ENCODE measurements at places on chromosomes 13 and 19.

DNA sequence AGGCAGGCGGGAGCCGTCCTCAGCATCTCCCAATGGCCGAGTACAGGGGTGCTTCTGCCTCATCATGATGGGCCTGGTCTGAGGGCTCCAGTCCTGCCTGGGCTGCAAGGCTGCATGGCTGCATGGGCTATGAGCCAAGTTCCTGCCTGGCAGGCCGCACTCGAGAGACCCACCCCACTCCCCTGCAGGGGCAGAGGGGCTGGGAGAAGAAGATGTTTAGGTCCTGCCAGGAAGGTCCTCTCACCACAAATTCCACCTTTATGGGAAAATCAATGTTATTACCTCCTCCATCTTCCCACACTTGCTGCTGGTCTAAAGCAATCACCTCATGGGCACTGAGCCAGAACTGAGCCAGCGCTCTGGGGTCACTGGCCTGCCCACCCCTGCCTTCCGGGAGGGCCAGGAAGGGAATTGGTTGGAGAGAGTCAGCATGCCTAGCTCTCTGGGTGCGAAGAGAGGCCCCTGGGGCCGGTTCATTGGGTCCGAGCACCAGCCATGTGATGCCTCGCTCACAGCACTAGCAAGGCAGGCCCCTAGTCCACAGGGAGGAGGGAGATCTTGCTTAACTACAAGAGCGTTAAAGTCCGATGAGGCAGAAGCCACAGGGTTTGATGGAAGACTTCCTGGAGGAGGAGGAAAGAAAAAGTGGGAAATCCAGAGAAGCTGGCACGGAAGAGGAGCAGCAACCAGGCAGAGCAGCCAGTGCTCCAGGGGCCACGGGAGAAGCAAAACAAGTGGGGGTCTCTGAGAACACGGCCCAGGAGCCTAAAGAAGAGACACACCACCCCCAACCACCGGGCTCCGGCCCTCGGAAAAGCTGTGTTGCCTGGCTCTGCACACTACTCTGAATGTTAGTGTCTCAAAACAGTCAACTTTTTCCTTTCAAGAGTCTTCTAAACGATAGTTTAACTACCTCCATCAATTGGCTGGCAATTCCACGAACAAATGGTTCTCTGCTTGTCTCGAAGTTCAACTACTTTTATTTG is 63.1 kb downstream of the CEBPG start:
- no peak for DNase-seq

DNA sequence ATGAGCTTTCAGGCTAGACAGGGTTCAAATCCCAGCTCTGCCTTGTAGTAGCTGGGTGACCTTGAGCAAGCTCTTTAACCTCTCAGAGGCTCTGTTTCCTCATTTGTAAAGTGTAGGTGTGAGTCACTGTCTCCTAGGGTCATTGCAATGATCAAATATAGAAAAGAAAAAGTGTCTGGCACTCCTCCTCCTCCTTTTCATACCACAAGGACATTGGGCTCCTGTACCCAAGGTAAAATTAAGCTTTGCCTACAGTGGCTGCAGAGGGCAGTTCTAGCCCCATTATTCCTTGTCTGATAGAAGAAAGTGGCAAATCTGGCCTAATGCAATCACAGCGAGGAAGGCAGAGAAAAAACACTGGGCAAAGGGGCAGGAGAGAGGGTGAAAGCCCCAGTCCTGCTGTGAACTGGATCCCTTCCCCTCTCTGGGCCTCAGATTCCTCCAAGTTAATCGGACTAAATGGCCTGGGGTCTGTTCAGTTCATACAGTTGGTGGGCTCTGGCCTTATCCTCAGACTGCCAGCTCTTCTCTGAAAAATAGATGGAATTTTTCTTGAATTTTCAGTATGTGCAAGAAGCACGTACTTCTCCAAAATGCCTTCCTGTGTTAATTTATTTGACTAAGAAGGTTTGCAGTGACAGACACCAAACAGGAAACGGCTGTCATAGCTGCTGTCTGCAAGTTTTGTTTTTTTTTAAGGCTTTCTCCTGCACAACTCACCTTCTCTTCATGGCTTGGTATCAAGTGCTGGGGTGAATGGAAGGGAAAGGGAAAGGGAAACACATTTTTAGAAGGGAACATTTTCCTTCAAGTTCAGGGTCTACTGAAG is 35.3 kb downstream of the RGCC start:
- no peak for DNase-seq

DNA sequence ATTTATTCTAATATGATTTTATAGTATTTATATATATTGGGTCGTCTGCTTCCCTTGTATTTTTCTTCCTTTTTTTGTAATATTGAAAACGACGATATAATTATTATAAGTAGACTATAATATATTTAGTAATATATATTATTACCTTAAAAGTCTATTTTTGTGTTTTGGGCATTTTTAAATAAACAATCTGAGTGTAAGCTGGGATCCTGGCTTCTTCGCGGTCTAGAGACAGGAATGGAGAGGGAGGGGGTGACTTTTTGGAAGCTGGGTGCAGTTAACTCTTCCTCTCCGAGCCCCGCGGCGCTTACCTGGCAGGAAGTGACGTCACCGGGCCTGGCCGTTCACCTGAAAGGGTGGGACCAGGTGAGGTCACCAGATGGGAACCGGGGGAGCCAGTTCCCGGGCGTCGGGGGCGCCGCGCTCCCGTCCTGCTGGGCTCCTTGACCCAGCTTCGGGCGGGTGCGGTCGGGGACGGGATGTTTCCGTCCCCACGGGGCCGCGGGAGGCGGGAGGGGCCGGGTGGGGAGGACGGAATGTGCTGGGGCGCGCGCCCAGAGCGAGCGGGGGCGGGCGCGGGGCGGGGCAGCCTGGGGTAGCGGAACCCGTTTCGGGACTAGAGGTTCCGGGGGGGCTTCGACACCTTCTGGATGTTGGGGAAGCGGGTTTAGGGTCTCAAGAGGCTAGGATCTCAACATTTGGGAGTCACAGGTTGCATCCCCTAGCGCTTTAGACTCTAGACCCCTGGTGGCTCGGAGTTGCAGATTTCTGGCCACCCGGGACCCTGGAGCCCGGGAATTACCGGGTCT is 2.8 kb downstream of the ZFP36 start:
- DNase-seq, result peak; percentile 94

DNA sequence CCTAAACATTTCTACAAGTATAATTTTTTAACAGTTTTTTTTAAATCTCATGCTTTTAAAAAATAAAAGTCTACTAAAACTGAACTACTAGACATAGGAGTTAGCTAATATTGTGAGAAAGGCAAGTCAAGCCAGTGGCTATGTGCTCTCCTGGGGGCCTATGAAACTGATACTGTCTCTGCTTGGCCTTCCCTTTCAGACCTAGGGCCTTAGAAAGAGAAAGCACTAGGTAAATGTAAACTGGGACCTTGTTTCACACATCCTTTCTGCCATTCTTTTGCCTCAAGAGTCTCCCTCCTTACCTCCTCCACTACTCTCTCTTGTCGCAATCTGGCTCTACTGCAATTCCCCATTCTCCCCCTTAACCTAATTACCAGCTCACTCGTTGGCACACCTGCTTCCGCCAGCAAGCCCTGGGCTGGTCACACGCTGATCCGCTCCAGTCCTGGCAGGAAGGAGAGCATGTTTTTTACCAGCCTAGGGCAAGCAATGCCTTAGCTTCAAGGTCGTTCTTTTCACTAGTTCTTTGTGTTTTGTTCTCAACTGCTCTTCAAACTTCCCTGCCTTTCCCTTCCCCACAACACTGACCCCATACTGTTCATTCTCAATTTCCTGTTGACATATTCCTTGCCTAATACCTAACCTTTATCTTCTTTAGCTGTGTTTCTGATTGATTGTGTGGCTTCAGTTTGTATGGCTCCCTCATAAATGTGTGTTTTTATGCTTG is 23.1 kb downstream of the TBC1D4 start:
- DNase-seq, result no peak

GRCh38 chr19:5967994-5968430 is 9.9 kb downstream of the RANBP3 start:
- peak; percentile 75 for DNase-seq

GRCh38 chr13:112229992-112230872 is 145.9 kb upstream of the SPACA7 start:
- no peak for DNase-seq

GRCh38 chr13:41274881-41275280 is 11.5 kb upstream of the MTRF1 start:
- no peak for DNase-seq

DNA sequence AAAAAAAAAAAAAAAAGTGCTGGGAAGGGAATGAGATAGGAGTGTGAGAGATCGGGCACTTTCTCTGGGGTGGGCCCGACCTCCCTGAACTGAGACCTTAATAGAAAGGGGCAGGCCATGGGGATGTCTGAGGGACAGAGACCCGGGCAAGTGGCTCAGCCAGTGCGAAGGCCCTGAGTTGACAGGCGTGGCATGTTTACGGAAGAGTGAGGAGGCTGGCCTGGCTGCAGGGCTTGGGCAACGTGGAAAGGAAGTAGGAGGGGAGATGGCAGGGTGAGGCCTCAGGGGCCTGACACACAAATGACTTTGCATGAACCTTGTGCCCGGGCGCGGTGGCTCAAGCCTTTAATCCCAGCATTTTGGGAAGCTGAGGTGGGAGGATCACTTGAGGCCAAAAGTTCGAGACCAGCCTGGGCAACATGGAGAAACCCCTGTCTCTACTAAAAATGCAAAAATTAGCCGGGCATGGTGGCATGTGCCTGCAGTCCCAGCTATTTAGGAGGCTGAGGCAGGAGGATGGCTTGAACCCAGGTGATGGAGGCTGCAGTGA is 13.9 kb downstream of the FCHO1 start:
- DNase-seq, result peak; percentile 88

GRCh38 chr13:48585456-48585840 is 52.6 kb upstream of the RCBTB2 start:
- peak; percentile 64 for DNase-seq

- no peak for DNase-seq
Measured at GRCh38 chr13:25172303-25172630, 179 bp upstream of the AMER2 start.

DNA sequence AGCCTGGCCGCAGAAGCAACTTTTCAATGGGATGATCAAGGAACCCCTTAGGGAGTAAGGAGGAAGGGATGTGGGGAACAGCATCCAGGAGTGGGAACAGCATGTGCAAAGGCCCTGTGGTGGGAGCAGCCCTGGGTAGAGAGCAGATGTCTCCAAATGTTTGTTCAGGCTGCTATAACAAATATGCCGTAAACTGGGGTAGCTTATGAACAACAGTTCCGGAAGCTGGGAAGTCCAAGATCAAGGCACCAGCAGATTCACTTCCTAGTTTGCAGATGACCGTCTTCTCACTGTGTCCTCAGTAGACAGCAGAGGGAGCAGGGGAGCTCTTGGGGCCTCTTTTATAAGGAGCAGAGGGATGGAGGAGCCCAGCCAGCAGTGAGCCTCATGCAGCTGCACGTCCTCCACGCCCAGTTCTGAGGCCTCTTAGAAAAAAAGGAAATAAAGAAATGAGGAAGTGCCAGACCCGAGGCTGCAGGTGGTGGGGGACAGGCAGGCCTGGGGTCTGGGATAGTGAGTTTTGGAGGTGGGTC is 4.2 kb upstream of the LRRC25 start:
- peak; percentile 75 for DNase-seq

DNA sequence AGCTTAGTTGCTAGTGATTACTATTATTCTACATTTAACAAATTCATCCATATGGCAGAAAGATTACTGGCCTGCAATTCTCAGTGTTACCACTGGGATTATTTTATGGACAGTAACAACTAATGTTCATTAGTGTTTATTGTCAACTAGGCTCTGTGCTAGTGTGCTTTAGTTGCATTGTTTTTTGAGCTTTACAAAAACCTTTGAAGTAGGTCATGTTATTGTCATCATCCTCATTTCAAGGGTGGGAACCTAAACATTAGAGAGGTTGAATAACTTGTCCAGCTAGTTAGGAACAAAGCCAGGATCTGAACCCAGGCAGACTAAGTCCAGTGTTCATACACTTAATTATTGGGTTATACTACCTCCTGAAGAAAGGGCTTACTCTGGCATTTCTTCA is 27.8 kb upstream of the TDRD3 start:
- DNase-seq, result peak; percentile 11

GRCh38 chr13:50080911-50081678 is 65.9 kb downstream of the KCNRG start:
- DNase-seq, result peak; percentile 61

GRCh38 chr13:92513672-92514071 is 712.9 kb upstream of the GPC6 start:
- peak; percentile 14 for DNase-seq

DNA sequence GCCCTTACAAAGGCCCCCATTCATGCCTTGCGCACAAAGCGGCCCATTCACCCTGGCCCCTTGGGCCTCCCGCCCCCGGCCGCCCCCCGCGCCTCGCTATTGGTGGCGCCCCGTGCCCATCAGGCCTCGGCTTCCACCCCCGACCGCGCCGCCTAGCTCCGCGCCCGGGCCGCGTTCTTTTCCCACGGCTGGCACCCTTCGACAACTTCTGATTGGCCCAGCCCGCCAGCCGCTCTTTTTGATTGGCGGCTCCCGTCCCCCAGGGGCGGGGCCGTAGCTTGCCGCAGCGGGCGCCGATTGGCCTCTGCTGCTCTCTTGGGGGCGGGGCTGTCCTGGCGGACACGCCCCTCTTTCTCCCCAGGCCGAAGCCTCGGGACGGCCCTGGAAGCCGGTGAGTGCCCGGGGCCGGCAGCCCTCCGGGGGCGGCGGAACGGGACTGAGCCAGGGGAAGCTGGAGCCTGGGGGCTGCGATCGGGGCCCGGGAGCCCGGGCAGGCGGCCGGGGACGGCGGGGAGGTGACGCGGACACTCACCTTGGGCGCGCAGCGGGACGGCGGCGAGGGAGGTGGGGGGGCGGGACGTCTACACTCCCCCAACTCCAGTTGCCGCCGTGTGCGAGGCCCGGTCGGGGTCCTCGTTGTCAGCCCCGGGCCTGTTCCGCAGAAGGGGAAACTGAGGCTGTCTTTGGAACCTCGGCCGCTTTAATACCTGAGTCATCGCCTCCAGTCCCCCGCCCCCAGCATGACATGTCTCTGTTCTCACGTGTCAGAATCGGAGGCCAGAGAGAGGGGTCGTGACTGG is at the start of gene MYH14:
MYH14 (plus strand) TSS at position 342 of the 800 bp plus-strand sequence. CDS start 6,744 bp downstream, outside the sequence.
- DNase-seq, result no peak

DNA sequence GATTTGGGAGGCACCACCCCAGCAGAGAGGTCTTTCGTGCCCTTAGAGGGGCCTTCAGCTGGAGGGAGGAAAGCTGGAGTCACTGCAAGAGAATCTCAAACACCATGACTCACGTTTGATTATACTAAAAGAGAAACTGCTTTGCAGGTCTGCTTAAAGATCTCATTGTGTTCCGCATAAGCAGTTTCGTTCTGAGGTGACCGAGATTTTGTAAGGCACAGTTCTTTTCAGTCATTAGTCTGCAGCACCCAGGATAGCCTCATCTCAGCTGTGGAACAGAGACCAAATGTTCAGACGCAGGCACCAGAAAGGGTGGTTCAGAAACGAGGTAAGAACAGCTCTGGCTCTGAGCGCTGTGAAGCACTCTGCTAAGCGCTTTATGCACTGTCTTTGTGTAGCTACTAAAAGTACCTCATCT is 71.2 kb upstream of the GTF3A start:
- DNase-seq, result no peak

DNA sequence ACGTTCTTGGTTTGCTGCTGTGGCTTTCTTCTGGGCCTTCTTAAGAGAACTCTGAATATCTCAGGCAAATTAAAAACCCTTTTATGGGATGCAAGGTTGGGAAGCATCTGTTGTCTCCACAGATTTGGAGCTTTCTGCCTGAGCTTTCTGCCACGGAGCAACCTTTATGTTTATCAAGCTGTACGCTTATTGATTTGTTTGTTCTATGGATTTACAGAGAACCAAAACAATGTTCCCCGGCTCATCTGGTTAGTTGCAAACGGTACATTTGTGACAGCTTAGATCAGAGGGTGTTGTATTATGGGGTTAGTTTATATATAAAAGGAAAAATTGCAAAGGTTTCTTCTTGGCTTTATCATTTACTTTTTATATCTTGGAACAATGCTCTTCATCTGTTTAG is 479.6 kb downstream of the DIAPH3 start:
- DNase-seq, result no peak

Measured in MCF 10A (cell line).